Dorsolateral prefrontal cortex (tissue), 122 donors: ENCODE measurements at places on chromosomes 2 and 18.

DNA sequence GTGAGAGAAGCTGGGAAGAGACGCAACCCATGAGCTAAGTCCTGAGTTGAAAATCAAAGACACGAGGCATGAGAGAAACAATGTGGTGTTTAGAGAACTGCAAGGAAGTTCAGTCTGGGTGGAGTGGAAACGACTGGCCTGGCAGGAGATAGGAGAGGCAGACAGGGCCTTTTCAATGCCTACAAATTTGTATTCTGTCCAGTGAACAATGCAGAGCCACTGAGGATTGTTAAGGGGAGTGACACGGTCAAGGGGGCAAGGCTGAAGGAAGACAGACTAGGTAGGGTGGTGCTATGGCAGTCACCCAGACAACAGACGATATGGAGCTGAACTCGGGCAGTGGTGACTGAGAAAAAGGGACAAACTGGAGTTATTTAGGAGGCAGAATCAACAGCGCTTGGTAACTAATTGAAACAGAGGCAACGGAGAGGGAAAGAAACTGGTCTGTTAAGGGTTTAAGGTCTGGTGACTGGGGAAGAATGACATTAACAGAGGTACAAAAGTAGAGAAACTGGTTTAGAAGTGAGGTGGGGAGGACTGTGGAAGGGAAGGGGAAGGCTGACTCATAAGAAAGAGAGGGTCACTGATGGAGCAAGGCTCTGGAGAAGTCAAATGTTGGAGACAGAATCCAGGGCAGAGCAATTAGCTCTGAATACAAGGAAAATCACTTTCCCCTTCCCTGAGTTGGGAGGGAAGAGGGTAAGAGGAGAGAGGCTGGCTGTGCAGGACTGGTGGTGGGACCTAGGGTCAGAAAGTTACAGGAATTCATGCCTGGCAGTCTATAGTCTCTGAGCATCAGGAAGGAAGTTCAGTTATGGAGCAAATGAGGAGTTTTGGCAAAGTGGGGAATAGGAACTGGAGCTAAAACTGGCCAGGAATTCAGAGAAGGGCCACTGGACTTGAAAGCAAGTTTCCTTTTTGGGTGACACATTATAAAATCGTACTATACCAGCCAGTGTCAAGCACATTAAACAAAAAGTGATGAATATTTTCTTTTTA is 63.4 kb upstream of the CHRNA1 start:
- no peak for DNase-seq

GRCh38 chr2:226536410-226536809 is 263.2 kb downstream of the IRS1 start:
- no peak for DNase-seq

DNA sequence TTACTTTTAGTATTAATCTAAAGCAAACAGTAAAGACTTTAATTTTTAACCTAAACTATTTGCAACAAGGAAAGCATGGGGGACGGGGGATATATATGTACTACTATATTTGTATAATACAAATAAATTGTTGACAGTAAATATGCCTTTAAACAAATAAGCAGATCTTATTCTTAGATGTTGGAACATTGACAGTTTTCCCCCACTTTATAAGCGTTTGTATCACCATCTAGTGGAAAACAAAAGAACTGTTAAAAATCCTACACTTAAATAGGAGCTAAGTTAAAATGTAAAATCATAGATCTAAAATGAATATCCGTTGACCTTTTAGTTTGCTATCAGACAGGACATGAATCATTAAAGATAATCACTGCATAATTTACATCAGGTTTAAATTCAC is 50.0 kb downstream of the RBBP8 start:
- DNase-seq, result no peak

- no peak for DNase-seq
These were observed 414.3 kb upstream of the RGPD4 start for GRCh38 chr2:107412209-107412904.

DNA sequence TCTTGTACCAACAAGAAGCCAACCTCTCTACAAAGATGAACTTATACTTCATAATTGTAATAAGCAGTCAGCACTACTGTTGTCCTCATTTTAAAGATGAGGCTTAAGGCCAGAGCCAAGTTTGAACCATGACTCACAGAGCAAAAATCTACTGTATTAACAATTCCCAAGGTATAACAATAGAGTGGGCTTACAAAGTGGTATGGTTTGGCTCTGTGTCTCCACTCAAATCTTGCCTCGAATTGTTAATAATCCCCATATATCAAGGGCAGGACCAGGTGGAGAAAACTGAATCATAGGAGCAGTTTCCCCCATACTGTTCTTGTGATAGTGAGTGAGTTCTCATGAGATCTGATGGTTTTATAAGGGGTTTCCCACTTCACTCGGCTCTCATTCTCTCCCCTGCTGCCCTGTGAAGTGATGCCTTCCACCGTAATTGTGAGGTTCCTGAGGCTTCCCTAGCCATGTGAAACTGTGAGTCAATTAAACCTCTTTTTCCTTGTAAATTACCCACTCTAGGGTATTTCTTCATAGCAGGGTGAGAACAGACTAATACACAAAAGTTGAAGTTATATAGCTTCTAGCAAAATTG is 19.5 kb downstream of the MRPL44 start:
- DNase-seq, result no peak

GRCh38 chr18:46386788-46387187 is 270.2 kb downstream of the LOXHD1 start:
- peak; percentile 51 for DNase-seq

DNA sequence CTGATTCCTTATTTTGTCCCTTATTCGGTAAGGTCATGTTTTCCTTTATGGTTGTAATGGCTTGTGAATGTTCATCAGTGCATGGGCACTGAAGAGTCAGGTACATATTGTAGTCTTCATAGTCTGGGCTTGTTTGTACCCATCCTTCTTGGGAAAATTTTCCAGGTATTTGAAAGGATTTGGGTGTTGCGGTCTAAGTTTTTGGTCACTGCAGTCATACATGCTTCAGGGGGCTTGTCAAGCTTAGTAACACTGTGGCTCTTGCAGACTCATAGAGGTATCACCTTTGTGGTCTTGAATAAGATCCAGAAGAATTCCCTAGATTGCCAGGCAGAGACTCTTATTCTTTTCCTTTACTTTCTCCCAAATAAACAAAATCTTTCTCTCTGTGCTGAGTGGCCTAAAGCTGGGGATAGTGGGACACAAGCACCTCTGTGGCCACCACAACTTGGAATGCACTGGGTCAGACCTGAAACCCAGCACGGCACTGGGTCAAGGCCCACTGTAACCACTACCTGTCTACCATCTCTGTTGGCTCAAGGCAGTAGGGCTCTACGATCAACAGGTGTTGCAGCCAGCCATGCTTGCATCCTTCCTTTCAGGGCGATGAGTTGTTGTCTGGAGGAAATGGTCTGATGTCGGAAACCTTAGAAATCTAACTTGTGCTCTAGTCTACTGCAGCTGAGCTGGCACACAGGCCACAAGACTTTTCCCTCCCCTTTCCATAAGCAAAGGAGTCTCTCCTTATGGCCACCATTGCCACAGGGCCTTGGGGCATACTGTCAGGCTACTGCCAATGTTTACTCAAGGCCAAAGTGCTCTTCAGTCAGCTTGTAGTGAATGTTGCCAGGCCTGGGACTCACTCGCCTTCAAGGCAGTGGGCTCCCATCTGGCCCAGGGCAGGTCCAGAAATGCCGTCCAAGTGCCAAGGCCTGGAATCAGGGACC is 21.5 kb downstream of the IL1RN start:
- no peak for DNase-seq

- DNase-seq, result no peak
These were observed 1.9 kb downstream of the CTLA4 start for GRCh38 chr2:203869223-203870042.

GRCh38 chr2:165197346-165197745 is 6.5 kb downstream of the SCN3A start:
- DNase-seq, result no peak

DNA sequence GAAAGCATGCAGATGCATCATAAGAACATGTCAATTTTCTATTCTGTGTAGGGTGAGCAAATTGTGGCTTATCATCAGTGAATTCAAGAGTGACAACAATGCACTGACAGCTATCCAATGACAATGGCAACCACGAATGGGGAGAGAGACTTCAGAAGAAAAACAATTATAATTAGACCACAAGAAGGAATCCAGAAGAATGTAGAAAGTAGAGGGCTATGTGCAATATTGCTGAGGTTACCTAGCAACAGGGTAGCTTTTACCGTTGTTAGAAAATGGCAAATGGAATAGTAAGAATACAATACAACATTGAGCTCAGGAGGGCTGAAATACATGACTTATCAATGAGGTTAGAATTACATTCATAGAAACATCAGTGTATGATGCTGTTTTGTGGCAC is 71.1 kb upstream of the SESTD1 start:
- DNase-seq, result no peak

DNA sequence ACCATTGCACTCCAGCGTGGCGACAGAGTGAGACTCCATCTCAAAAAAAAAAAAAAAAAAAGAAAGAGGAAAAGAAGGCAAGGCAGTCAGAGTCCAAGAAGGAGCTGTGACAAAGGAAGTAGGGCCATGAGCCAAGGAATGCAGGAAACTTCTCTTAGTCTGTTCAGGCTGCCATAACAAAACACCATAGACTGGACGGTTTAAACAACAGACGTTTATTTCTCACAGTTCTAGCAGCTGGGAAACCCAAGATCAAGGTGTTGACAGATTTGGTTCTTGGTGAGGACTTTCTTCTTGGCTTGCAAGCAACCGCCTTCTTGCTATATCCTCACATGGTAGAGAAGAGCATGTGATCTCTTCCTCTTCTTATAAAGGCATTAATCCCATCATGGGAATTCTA is 13.1 kb upstream of the SUMO1 start:
- no peak for DNase-seq

DNA sequence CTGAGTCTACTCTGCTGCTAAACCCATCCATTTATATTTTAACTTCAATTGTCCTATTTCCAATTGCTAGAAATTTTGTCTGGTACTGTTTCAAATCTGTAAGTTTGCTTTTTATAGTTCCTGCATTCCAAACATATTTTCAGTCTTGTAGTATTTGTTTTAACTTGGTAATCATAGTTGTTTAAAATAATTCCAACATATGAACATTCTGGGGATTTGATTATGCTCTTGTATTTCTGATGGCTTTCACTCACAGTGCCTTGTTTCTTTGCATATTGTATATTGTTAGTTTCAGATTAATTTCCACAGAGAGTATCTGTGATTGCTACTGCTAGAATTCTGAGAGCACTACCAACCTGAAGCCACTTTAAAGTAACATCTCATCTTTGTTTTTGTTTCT is 202.4 kb downstream of the ETAA1 start:
- DNase-seq, result no peak

GRCh38 chr18:13382954-13383827 is 164.6 kb downstream of the LDLRAD4 start:
- no peak for DNase-seq

DNA sequence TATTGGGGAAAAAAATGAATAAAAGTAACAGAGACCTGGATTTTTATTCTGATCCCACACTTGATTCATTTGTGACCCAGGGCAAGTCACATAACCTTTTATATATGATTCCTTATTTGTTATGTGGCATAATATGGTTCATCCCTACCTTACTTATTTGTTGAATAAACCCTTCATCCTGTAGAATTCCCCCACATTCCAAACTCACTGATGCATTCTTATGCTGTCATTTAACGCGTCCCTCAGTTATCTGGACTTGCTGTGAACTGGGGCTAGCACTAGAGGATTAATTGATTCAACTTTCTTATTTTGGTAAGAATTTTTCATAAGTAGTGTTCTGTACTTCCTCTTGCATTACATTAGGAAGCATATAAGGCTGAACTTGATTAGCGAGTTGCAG is 384.7 kb upstream of the RAB12 start:
- no peak for DNase-seq

DNA sequence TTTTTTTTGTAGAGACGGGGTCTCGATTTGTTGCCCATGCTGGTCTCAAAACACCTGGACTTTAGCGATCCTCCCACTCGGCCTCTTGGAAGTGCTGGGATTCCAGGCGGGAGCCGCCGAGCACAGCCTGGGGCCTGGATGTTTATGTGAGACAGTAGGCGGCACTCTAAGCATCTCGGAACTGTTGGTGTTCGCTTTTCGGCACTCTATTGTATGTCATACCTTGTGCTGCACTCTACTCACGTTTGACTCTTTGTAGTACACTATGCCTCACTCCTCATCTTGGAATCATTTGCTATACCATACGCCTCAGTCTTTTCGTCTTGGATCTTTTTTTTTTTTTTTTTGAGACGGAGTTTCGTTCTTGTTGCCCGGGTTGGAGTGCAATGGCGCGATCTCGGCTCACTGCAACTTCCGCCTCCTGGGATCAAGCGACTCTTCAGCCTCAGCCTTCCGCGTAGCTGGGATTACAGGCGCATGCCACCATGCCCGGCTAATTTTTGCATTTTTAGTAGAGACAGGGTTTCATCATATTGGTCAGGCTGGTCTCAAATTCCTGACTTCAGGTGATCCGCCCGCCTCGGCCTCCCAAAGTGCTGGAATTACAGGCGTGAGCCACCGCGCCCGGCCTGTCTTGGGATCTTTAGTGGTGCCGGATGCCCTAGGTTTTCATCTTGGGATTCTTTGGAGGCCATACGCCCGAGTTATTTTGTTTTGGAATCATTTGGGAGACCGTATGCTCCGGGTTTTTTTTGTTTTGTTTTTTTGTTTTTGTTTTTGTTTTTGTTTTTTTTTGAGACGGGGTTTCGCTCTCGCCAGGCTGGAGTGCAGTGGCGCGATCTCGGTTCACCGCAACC is 24.2 kb upstream of the ZDBF2 start:
- DNase-seq, result no peak

GRCh38 chr18:61133783-61134182 is 199.4 kb upstream of the CDH20 start:
- no peak for DNase-seq

DNA sequence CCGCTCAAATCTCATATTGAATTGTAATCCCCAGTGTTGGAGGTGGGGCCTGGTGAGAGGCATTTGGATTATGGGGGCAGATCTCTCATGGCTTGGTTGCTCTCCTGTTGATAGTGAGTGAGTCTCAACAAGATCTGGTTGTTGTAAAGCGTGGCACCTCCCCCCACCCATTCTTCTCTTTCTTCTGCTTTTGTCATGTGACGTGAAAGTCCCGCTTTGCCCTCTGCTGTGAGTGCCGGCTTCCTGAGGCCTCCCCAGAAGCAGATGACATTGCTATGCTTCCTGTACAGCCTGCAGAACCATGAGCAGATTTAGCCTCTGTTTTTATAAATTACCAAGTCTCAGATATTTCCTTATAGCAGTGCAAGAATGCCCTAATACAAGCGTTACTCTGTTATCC is 673.8 kb downstream of the ADCYAP1 start:
- no peak for DNase-seq

DNA sequence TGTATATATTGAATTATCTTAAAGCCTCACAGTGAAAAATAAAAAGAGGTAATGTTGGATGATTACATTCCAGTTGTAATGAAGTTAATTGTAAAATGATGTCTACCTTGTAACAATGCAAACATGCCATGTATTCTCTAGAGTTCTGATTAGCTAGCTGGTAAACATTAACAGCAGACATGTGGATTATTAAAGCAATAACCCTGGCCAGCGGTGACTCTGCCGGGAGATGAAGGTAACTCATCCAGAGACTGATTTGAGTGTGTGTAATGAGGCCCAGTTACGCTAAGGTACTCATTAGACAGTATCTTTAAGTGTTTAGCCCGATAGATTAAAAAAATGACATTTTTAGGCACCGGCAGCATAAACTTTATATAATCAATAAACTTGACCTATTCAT is 79.6 kb upstream of the REV1 start:
- DNase-seq, result no peak

GRCh38 chr18:44536046-44536445 is 144.6 kb upstream of the SETBP1 start:
- DNase-seq, result no peak
